Panc1 (cell line): ENCODE measurements at places on chromosomes 4 and X.
A peak's percentile ranks its signal among the peaks of the same experiment; 100 is the strongest.

GRCh38 chr4:109495514-109495913 is 61.9 kb downstream of the SEC24B start:
- no peak for DNase-seq
- H3K27me3 ChIP-seq: no peaks in the 10 kb centered on the region
- H3K36me3 ChIP-seq: peaks cover 13% of the 10 kb centered on the region
- H3K4me3 ChIP-seq: no peak overlapping the region
- no peaks in the 10 kb centered on the region for H3K4me1 ChIP-seq

GRCh38 chr4:94468093-94468769 is 16.5 kb downstream of the PDLIM5 start:
- peaks cover 4% of the 10 kb centered on the region; the same call in 1 of the 2 replicates for H3K4me1 ChIP-seq
- H3K4me3 ChIP-seq: no peak overlapping the region
- H3K36me3 ChIP-seq: no peaks in the 10 kb centered on the region
- no peak overlapping the region for H3K27ac ChIP-seq

- no peaks in the 10 kb centered on the region for H3K4me1 ChIP-seq
- H3K27me3 ChIP-seq: no peaks in the 10 kb centered on the region
- H3K27ac ChIP-seq: no peak overlapping the region
- H3K4me3 ChIP-seq: no peak overlapping the region
- no peak for DNase-seq
These were observed 41.8 kb downstream of the ACSL4 start for GRCh38 chrX:109691277-109691676.

DNA sequence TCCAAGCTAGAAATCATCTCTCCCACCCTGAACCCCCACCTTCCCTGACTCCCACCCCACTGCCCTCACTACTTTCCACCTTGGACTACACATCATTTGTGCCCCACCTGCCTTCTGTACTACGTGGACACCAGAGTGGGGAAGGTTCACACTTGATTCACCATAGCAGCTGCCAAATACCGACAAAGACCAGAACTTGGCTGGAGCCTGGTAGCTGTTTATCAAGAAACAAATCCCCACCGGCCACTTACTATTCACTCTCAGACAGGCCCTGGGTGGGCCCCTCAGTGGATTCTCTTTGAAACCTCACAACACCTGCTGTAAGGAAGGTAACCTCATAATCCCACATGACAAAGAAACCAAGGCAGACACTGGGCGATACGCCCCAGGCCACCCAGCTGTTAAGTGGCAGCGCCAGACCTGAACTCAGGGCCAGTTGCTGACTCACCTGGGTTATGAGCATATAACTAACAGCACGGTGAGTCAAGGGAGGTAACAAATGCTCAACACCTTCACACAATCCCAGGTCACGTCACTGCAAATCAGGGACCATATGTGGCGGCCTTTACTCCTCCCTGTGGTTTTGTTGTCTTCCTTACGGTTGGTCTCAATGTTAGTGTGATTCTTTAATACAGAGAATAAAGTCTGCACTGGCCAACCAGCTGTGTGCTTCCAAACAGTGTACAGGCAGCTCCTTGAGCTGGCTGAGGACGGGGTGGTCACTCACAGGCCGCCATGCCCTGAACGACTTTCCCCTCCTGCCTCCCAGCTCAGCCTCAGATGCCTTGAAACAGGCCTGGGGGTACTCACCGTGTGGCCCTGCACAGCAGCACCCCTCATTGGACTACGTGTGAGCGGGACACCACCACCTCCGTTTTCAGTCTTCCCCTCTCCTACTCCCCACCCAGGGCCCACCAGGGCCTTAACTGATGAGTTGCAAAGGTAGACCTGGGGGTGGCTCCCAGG is 7.5 kb downstream of the WDR1 start:
- peaks cover 37% of the 10 kb centered on the region for H3K4me1 ChIP-seq
- no peak overlapping the region for H3K4me3 ChIP-seq
- DNase-seq: no peak

DNA sequence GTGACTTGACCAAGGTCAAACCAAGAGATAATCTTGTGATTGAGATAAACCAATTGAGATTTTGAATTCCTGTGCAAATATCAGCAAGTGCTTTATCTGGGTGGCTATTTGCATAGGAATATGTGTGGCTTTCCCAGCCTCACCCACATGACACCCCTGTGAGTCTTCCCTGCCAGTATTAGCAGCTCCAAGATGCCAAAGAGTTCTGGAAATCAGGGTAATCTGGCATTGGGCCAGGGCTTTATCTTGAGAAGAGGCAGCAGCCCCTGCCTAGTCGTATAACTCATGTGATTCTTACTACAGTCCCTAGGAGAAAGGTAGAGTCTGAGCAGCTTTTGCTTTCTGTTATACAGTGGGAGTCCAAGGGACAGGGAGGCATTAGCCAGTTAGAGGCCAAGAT is 87.7 kb downstream of the RLIM start:
- no peak overlapping the region for H3K4me3 ChIP-seq
- DNase-seq: no peak
- H3K4me1 ChIP-seq: no peaks in the 10 kb centered on the region
- H3K27me3 ChIP-seq: no peaks in the 10 kb centered on the region

DNA sequence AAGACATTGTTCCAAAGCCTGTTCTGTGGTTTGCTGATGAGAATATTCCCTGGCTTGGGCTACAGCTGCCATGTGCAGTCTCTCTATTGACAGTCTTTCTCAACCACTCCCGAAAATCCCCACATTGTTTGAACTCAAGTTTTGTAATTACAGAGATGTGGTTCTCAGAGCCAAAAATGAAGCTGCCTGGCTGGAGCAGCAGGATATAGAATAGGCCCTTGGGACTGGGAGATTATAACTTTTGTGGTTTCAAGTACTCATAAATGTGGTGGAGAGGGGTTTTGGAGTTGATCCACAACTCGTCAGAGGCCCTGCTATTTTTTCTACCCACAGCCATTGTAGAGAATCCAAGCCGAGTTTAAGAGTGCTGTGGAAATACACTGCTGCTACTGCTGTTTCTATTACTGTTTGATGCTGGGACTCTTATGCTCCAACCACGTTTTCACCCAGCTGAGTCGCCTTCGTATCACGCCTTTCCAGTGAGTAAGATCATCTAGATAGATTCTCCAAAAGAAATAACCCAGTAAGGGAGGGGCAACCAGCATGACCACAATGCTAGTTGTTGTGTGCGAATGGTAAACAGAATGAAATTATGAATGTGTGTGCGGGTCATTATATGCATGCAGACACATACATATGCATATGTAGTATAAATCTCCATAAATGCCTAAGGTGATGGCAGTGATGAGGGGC is 57.1 kb upstream of the ATXN3L start:
- no peaks in the 10 kb centered on the region for H3K36me3 ChIP-seq
- H3K27me3 ChIP-seq: no peaks in the 10 kb centered on the region
- H3K27ac ChIP-seq: no peak overlapping the region
- no peak overlapping the region for H3K4me3 ChIP-seq
- no peaks in the 10 kb centered on the region for H3K4me1 ChIP-seq
- no peak for DNase-seq

DNA sequence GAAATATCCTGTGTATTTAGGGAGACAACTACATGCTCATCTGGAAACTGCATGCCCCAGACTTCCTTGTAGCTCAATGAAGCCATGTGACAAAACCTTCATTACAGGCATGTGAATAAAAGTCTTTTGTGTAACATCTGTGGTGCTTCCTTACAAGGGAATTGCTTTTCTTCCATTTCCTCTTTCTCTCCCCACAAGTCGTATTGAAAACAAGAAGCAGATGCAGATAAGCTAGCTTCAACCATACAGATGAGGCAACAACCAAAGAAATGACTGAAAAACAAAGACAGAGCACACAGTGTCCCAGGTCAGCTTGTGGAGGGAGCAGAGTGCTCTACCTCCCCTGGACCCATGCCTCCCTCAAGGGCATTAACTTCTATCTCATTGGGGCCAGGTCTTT is 115.8 kb upstream of the INPP4B start:
- H3K27ac ChIP-seq: no peak overlapping the region
- no peaks in the 10 kb centered on the region for H3K4me1 ChIP-seq
- no peaks in the 10 kb centered on the region for H3K27me3 ChIP-seq
- no peaks in the 10 kb centered on the region for H3K36me3 ChIP-seq

- no peak overlapping the region for H3K4me3 ChIP-seq
- no peaks in the 10 kb centered on the region for H3K27me3 ChIP-seq
- no peaks in the 10 kb centered on the region for H3K36me3 ChIP-seq
- peak; percentile 92 for DNase-seq
These were observed 63.7 kb downstream of the MAML3 start for GRCh38 chr4:140090215-140090731.

GRCh38 chr4:110275871-110276270 is 77.5 kb upstream of the ELOVL6 start:
- DNase-seq: no peak
- no peaks in the 10 kb centered on the region for H3K4me1 ChIP-seq
- no peaks in the 10 kb centered on the region for H3K27me3 ChIP-seq

DNA sequence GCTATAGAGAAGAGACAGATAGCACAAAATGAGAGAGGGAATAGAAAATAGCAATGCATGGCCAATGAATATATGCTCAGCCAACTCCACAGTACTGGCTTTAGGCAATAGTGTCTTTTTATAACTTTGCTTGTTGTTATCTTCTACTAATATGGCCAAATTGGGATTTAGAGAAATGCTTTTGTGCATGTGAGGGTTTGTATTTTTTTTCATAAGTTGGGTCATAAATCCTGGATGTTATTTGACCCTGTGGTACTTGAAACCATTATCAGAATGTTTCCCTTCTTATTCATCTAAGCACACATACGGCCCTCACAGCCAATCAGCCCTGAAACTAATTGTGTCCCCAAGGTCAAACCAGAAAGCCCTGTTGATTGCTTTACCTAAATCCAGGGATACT is 35.2 kb upstream of the LPAR4 start:
- H3K4me3 ChIP-seq: no peak overlapping the region
- DNase-seq: no peak
- no peaks in the 10 kb centered on the region for H3K4me1 ChIP-seq
- H3K27ac ChIP-seq: no peak overlapping the region
- H3K27me3 ChIP-seq: no peaks in the 10 kb centered on the region

GRCh38 chrX:111652719-111653118 is 28.3 kb upstream of the ALG13 start:
- no peak overlapping the region for H3K4me3 ChIP-seq
- H3K4me1 ChIP-seq: no peaks in the 10 kb centered on the region
- H3K36me3 ChIP-seq: no peaks in the 10 kb centered on the region
- DNase-seq: no peak
- no peaks in the 10 kb centered on the region for H3K27me3 ChIP-seq

GRCh38 chr4:95092766-95093165 is 335.0 kb downstream of the BMPR1B start:
- H3K4me1 ChIP-seq: no peaks in the 10 kb centered on the region
- no peaks in the 10 kb centered on the region for H3K27me3 ChIP-seq
- no peaks in the 10 kb centered on the region for H3K36me3 ChIP-seq
- no peak for DNase-seq
- no peak overlapping the region for H3K27ac ChIP-seq
- H3K4me3 ChIP-seq: no peak overlapping the region

GRCh38 chrX:3435057-3435456 is 88.6 kb upstream of the MXRA5 start:
- no peak overlapping the region for H3K27ac ChIP-seq
- no peak for DNase-seq
- H3K4me3 ChIP-seq: no peak overlapping the region
- H3K4me1 ChIP-seq: no peaks in the 10 kb centered on the region
- H3K36me3 ChIP-seq: no peaks in the 10 kb centered on the region
- no peaks in the 10 kb centered on the region for H3K27me3 ChIP-seq

GRCh38 chr4:128358913-128359279 is 71.3 kb upstream of the PGRMC2 start:
- no peak overlapping the region for H3K27ac ChIP-seq
- H3K4me1 ChIP-seq: peaks cover 5% of the 10 kb centered on the region
- DNase-seq: no peak

DNA sequence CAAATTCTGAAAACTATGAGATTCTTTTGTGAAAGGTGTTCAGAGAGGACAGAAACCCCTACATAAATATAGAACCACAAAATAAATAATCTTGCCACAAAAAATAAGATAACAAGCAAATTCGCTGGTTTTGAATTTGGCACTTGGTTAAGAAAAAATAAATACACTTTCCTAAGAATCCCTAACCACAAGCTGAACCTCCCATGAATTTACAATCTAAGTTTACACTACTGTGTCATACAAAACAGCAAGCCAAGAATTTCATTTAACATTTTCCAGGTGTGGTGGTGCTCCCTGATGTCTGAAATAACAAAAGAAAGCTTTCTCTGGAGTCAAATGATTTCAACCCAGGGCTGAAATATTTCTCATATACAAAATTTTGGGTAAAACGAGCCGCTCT is 121.0 kb downstream of the KCNIP4 start:
- H3K4me3 ChIP-seq: no peak overlapping the region
- no peaks in the 10 kb centered on the region for H3K36me3 ChIP-seq
- H3K27me3 ChIP-seq: no peaks in the 10 kb centered on the region
- no peak overlapping the region for H3K27ac ChIP-seq

DNA sequence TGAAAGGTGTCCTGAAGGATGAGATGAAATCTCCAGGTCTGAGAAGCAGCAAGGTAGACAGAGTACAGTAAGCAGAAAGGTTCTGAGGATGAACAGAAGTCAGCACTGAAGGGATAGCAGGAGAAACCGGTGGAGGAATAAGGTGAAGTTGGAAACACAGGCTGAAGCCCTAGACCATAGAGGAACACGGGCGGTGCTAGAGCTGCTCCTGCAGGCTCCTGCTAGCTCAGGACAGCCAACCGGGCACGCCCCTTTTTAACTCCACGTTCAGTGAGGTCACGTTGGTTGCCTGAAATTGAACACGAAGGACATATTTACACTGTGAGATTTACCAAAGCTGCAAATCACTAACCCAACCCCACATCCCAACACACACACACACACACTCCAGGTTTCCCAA is 1886.4 kb upstream of the AGA start:
- H3K4me1 ChIP-seq: no peaks in the 10 kb centered on the region
- DNase-seq: no peak
- H3K4me3 ChIP-seq: no peak overlapping the region
- no peak overlapping the region for H3K27ac ChIP-seq
- no peaks in the 10 kb centered on the region for H3K36me3 ChIP-seq

DNA sequence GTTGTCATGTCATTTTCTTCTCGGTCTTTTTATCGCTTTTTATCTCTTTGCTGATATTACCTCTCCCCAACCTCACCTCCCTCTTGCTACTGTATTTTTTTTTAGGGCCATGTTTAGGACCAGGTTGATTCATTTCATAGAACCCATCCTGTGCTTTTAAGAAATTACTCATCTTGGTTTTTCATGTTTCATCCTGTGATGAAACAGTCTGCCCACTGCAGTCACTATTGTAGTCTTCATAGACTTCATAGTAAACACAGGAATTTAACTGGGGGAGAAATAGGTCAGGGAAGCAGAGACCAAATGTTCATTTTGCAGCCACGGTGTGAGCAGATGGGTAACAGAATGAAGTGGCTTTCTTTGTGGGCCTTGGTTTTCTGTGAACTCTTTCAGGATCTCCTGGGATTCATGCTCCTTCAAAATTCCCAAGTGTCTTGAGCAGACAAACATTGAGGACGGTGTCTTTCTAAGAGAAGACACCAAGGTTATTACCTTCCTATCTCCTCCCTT is 161.8 kb downstream of the NAA11 start:
- H3K27me3 ChIP-seq: no peaks in the 10 kb centered on the region
- no peak for DNase-seq
- H3K4me1 ChIP-seq: no peaks in the 10 kb centered on the region
- H3K4me3 ChIP-seq: no peak overlapping the region

- no peak overlapping the region for H3K27ac ChIP-seq
- H3K36me3 ChIP-seq: no peaks in the 10 kb centered on the region
- no peaks in the 10 kb centered on the region for H3K4me1 ChIP-seq
- H3K4me3 ChIP-seq: no peak overlapping the region
- peaks cover 7% of the 10 kb centered on the region for H3K27me3 ChIP-seq
These were observed 222.1 kb downstream of the STIM2 start for GRCh38 chr4:27082776-27083175.
